ENCODE measurements at places on chromosomes 2 and 18.

- no peak for DNase-seq
Observed at GRCh38 chr18:6044319-6044718, 149.0 kb upstream of the TMEM200C start.

GRCh38 chr2:2942906-2943305 lies 434.7 kb downstream of the EIPR1 start:
- DNase-seq = no peak

DNA sequence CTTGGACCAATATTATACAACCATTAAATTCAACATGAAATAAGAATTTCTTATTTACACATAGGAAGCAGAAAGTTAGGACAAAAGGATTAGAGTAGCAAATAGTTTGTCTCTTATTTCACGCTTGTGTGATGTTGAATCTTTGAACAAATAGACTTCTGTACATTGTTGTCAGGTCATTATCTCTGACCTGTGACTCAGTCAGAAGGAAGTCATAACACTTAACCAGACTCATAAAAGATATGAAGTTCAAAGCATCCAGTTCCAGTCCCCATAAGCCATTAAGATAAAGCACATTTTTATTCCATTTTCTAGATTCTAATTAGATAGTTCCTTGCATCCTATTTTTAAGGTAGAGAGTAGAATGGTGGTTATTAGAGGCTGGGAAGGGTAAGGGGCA lies 130.8 kb downstream of the UPP2 start:
- no peak for DNase-seq

DNA sequence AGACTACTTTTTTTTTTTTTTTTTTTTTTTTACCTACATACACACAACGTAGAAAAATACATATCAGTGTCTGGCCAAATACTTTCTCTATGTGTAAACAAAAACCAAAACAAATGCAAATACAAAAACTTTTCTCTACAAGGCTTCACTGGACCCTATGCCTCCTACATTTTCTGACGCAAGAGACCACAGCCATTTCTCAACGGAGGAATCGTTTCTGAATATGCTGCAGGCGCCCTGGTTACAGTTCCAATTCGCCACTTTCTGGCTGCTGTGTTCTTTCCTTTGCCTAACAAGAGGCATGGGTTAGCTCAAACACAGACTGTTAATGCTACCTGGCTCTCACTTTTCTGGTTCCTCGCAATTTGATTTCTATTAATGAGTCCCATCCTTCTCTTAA lies 96.4 kb downstream of the EPB41L3 start:
- DNase-seq = no peak

GRCh38 chr2:132608311-132608710 lies 61.7 kb downstream of the LYPD1 start:
- no peak for DNase-seq

GRCh38 chr18:37207343-37207742 lies 358.3 kb downstream of the CELF4 start:
- no peak for DNase-seq

DNA sequence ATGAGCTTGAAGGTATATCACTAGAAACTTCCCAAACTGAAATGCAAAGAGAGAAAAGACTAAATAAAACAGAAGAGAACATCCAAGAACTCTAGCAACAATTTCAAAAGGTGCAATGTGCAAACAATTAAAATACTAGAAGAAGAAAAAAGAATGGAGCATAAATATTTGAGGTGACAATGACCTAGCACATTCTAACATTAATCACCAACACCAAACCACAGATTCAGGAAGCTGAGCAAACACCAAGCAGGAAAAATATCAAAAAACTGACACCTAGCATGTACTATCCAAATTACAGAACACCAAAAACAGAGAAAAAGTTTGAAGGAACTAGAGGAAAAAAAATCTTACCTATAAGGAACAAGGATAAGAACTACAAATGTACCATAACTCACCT lies 460.8 kb downstream of the IRS1 start:
- DNase-seq = no peak
